Stomach (tissue), 19 donors: ENCODE measurements at places on chromosomes 11 and 22. TPM values are rescaled to one million over a fixed set of nuclear protein-coding genes. Genes with fewer than 3 reads are reported as not detected.

Gene P2RY2
- total RNA-seq, result 1.3 TPM

Gene SLC37A2
- 0.87 TPM for total RNA-seq

- H3K36me3 ChIP-seq, result no peaks in the 10 kb centered on the region
- H3K4me3 ChIP-seq, result no peak overlapping the region
- H3K27me3 ChIP-seq, result no peaks in the 10 kb centered on the region
- H3K27ac ChIP-seq, result no peak overlapping the region
- DNase-seq, result no peak
Observed at GRCh38 chr11:27871056-27871455, 170.8 kb upstream of the BDNF start.

GRCh38 chr11:120352405-120352804 is 16.2 kb downstream of the ARHGEF12 start:
- H3K4me3 ChIP-seq, result no peak overlapping the region
- H3K4me1 ChIP-seq, result peaks cover 27% of the 10 kb centered on the region
- H3K36me3 ChIP-seq, result no peaks in the 10 kb centered on the region
- H3K27me3 ChIP-seq, result no peaks in the 10 kb centered on the region

DNA sequence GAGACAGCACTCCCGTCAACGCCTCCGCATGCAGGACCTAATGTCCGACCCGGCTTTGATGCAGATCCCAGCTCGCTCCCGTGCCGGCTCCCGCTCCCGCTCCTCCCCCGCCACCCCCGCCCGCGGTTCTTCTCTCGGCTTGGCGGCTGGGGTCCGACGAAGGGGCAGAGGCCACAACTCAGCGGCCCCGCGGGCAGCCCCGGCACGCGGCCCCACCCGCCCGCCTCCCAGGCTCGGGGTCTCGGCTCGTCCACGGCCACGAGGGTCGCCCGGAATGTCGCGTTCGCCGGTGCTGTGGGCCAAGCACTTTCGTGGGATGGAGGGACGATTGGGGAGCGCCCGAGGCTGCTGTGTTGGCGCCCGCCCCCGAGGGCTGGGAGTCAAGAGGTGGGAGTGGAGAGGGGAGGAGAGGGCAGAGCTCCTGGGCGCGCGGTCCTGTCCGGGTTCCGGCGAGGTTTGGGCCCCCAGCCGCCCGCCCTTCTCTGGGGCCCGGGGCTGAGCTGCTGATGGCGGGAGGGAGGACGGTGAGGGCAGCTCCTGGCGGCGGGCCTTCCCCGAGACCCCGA is 5.3 kb upstream of the TBX1 start:
- no peak overlapping the region for H3K27ac ChIP-seq
- DNase-seq, result no peak
- peaks cover 100% of the 10 kb centered on the region for H3K27me3 ChIP-seq
- H3K36me3 ChIP-seq, result no peaks in the 10 kb centered on the region
- H3K4me1 ChIP-seq, result peaks cover 49% of the 10 kb centered on the region

GRCh38 chr11:92638678-92639077 is 330.8 kb upstream of the MTNR1B start:
- H3K4me1 ChIP-seq, result no peaks in the 10 kb centered on the region
- DNase-seq, result no peak
- H3K36me3 ChIP-seq, result no peaks in the 10 kb centered on the region
- H3K4me3 ChIP-seq, result no peak overlapping the region
- no peaks in the 10 kb centered on the region for H3K27me3 ChIP-seq

DNA sequence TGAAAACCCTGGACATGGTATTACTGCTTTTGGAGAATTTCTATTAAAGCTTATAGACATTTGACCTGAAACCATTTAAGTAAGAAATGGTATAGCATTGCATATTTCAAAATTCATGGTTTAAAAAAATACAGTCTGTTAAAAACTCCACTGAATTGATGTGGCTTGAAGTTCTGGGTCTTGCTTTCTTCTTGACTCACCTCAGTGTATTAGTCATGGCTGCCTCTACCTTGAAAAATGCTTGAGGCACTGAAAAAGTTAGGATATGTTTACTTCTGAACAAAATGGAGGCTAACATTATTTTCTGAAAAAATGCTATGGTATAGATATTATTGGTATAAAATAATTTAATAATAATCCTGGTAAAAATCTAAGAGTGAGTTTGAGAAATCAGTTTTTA is 349.2 kb downstream of the AASDHPPT start:
- H3K4me3 ChIP-seq, result no peak overlapping the region
- H3K27me3 ChIP-seq, result no peaks in the 10 kb centered on the region
- no peak overlapping the region for H3K27ac ChIP-seq
- no peaks in the 10 kb centered on the region for H3K4me1 ChIP-seq
- no peak for DNase-seq
- H3K36me3 ChIP-seq, result no peaks in the 10 kb centered on the region

DNA sequence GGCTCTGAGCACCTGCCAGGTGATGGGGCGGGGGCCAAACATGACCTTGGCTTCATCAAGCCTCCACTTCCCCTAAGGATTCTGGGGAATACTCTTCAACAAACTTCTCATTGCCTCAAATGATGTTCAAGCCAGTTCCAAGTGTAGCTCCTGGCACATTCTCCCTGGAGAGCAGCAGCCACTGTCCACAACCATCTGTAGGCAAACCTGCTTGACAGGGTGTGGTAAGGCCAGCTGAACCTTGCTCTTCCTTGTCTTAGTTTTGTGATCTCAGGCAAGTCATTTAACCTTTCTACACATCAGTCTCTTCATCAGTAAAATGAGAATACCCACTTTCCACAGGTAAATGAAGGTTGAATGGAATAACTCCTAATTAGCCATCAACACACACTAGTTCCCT is 323.3 kb downstream of the TENM4 start:
- no peak for DNase-seq
- H3K27ac ChIP-seq, result no peak overlapping the region
- H3K4me1 ChIP-seq, result no peaks in the 10 kb centered on the region
- H3K27me3 ChIP-seq, result no peaks in the 10 kb centered on the region
- H3K36me3 ChIP-seq, result no peaks in the 10 kb centered on the region

Gene KRTAP5-2
- total RNA-seq, result not detected

Gene TBX10
- total RNA-seq, result not detected

GRCh38 chr22:29096736-29097669 is 24.2 kb downstream of the KREMEN1 start:
- no peaks in the 10 kb centered on the region for H3K36me3 ChIP-seq
- H3K27me3 ChIP-seq, result no peaks in the 10 kb centered on the region
- DNase-seq, result peak; percentile 74
- H3K27ac ChIP-seq, result peak overlapping the region; percentile 11
